ENCODE measurements at places on chromosomes 16 and 17.

- no peak for DNase-seq
Measured at GRCh38 chr16:29744541-29745101, 1.2 kb downstream of the C16orf54 start.

DNA sequence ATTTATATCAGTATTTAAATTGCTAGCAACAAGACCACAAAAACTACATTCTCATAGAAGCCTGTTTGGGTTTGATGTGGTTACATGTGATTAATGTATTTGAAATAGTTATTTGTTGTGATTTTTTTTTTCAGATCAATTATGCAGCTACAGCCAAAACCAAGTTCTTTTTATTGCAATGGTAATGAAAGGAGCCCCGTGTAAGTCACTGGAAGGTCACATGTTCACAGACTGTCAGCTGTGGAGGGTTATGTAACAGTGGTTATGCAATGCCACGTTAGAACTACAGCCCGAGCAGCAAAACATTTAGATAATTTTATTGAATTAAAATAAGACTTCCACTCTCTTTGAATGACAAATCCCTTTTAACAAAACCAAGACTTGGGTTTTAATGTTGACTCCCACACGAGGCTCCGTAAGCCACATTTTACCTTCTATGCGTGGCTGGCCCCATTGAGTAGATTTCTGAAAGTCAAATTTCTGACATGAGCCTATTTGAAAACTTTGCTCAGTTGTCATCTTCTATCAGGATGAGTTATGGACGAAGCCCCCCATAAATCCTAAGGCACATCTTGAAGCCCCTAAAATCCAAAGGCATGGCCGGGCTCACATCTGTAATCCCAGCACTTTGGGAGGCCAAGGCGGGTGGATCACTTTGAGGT, 41.8 kb upstream of the SEC14L1 start:
- no peak for DNase-seq

DNA sequence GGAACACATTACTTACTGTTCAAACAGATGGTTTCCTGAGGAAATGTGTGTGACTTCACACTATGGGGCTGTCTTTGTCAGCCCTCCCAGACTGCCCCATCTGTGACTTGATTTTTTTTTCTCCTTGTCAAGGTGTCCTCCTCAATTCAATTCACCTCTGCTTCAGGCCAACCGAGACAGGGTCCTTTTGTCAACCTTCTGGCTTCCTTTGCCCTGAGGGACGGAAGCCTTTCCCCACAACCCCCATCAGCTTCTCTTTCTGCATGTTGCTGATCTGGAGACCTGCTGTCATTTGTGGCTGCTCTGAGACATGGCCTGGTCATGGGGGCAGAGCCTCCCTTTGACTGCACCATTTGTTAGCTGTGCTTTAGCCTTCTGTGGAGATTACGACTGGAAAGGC, 21.3 kb upstream of the RGS9 start:
- DNase-seq, result no peak

DNA sequence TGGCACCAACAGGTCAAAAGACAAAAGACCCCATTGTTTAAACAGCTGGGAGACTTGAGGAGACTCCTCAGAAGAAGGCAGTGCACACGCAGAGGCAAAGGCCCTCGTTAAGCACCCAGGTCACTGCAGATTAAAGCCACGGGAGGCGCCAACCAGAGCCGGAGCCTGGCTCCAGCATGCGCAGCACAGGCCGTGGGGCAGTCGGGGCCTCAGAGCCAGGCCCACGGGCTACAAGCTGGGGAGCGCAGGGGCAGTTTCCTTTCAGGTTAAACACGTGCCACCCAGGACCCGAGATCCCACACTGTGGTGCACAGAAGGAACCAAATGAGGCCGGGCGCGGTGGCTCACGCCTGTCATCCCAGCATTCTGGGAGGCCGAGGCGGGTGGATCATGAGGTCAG, 9.2 kb downstream of the PIEZO1 start:
- DNase-seq, result no peak

DNA sequence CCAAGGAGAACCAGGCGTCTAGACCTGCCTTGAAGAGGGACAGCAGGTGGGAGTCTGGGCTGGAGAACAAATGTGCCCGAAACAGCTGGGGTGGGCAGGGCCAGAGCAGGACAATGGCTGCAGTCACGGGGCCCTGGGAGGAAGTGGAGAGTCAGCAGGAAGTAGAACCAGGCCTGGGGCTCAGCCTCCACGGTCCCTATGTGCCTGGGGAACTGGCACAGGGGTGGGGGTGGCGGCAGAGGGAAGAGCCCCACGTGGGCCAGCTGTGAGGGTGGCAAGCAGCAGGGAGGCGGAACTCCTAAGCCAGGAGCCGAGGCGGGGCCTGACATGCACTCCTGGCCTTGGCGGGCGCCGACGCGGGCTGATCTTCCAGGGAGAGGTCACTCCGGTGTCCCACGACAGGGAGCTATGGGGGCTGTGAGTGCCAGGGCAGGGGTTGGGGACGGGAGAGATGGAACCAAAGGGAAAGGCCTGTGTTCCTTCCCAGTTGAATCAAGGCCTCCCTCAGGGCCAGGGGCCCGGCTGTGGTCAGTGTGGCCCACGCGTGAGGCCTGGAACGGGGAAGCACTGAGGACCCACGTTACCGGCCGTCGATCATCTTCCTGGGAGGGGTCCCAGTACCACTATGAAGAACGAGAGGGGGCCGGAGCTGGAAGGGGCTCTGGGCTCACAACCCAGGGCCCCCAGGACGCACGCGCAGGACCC, 42.7 kb downstream of the TIMM22 start:
- no peak for DNase-seq

GRCh38 chr17:43581613-43582012, 35.5 kb upstream of the ETV4 start:
- no peak for DNase-seq

DNA sequence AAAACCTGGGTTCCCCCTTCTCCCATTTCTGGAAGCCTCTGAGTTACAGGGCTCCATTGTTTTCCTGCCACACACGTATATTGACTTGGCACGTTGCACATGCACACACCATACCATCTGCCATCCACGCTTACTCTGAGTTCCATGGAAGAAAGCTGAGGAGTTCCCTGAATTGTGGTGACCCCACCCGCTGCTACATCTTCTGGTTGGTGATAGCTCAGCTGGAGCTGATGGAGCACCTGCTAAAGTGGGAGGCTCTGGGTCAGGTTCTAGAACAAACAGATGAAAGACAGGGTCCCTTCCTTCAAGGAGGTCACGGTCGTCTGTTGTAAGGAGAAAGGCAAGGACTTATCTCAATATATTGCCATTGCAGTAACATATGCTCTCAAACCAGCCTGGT, 41.1 kb downstream of the TMEM11 start:
- no peak for DNase-seq

GRCh38 chr16:3664187-3664896, 9.9 kb downstream of the DNASE1 start:
- DNase-seq, result no peak

DNA sequence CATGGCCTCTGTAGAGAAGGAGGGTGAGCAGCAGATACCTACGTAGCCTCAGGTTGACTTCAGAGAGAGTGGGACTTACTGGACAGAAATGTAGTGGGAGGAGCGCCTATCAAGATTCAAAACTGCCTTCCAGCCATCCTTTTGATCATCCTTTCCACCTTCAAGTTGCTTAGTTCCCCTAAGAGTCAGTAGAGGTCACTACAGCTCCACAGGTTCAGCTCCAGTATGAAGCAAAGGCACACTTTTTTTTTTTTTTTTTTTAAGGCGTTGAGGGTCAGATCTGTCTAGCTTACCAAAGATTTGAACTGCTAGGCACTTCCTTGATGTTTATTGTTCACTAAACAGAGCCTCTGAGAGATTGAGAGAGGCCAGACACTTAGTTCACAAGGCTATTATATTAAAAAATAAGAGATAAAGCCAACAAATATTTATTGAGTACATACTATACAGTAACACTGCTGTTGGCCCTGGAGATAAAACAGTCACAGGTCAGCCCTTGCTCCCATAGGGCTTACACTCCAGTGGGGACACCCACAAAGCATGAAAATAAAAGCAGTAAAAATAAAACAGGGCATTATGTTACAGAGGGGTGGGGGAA, 3.1 kb downstream of the RNF227 start:
- DNase-seq, result no peak

GRCh38 chr17:34220045-34220751, 34.9 kb upstream of the CCL2 start:
- no peak for DNase-seq

DNA sequence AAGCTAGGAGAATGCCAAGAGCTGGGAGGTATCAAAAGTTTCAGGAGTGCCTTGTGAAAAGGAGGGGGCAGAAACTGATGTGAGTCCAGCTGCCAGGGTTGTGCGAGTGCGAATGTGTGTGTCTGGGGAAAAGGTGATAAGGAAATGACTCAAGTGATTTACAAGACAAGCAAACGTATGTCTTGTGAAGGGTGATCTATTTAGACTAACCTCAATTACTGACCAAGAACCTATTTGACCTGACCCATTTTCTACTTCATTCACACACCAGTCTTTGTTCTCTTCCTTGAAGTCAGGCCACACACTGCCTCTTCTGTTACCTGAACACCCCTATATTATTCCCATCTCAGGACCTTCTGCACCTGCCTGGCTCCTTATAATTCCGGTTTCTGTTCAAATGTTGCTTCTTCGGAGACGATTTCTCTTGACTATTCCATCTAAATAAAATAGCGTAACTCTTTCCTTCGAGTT, 1.0 kb downstream of the GDE1 start:
- DNase-seq, result no peak
